Renal cortex interstitium (tissue), 15 donors: ENCODE measurements at places on chromosomes 11 and 22.
A peak's percentile ranks its signal among the peaks of the same experiment; 100 is the strongest.

DNA sequence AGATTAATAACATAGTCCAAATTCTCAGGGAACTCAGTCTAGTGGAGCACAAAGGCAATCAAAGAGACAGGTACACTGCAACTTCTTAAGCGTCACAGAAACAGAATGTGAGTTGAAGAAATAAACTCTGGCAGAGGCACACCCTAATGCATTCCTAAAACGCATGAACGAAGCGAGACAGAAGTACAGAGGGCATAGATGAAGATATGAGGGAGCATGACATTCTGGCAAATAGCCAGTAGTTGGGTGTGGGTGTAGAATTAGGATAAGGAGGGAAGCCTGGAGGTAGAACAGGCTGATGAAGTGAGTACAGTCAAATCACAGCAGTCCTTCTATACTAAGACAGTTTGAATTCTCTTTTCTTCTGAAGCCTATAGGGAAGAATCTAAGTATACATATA, 838.7 kb upstream of the API5 start:
- no peak for DNase-seq

DNA sequence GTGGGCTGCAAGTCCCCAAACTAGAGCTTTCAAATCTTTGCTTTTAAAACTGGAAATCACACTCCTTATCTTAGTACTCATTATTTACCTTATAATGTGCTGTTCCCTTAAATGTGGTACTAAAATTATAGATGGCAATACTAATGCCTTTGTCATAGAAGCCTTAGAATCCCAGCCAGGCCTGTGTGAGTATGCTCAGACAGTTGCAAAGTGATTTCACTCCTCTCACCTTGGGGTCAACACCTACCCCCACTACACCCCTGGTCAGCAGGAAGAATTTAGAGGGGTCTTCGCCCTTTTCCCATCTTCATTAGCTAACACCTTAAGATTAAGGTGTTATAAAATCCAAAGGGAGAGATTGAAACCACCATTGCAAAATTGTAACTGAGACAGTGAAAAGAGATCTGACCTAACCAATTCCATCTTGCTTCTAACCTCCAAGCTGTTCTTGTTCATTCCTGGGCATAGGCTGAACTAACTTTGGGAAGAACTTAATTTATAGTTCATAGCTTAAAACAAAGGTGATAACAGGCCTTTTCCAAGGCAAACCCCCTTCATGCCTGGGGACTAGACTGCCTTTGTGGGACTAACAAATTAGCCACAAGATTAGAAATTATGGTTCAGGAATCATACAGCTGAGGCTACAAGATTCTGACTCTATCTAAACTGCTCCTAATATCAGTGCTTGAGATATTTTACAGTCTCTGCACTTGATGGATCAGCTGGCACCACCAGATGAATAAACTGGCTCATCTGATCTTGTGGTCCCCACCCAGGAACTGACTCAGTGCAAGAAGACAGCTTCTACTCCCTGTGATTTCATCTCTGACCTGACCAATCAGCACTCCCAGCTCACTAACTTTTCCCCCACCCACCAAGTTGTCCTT, 10.4 kb upstream of the MRPL17 start:
- DNase-seq, result no peak

DNA sequence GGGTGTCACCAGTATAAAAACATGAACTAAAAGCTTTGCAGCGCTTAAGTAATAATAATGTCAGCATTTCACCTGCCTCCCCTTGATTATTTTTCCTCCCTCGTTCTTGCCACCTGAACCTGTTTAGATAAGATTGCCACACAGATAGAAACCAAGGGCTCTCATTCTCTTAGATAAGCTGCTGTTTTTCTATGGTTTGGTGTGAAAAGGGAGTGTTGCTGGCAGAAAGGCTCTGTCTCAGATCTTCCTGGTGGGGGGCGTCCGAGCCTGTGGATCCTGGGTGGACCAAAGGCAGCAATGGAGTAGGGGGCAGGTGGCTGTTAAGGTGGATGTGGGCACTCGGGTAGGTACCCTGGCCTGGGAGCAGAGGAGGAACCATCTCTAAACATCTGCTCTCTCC, 147.5 kb downstream of the ST3GAL4 start:
- DNase-seq, result no peak

DNA sequence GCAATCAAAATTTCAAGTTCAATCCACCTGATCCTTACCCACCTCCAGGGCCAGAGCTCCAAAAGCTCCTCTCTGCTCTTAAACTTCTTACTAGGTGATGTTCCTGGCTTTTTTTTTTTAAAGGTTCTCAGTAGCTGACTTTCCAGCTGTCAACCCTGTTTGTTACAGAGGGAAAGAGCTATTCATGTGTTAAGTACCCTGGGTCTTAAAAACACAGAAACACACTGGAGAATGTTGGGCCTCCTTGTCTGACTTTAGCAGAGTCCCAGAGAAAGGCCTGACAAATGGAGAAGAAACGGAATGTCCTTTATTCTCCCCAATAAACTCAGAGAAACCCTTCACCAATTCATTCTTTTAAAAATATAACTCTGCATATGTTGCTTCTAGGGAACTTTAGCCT, 3.2 kb downstream of the LRRC4C start:
- DNase-seq, result no peak

- no peak for DNase-seq
Observed at GRCh38 chr11:37687130-37687529, 1089.1 kb upstream of the RAG2 start.

DNA sequence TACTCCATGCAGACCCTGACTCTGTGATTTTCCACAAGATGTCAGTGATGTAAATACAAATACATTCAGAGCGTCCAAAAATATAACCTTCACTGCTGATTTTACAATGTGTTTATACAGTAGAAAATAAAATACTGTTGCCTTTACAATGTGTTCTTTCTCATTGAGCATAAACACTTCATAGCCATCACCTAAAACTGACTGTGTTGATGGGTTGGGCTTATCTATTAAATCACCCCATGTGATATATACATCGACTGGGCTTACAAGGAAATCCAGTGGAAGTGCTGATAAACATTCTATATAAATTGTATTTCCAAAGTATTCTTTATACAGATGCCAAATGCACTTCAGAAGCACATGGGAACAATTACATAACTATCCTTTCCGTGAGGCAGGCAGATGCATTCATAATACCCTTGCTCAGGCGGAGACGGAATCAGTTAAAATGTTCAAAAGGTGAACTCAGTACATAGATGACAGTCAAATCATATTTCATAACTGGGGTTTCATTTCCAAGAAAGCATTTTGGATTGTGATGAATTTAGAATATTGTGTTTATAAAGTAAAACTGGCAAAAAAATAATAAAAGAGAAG, 27.7 kb downstream of the DDI1 start:
- no peak for DNase-seq

DNA sequence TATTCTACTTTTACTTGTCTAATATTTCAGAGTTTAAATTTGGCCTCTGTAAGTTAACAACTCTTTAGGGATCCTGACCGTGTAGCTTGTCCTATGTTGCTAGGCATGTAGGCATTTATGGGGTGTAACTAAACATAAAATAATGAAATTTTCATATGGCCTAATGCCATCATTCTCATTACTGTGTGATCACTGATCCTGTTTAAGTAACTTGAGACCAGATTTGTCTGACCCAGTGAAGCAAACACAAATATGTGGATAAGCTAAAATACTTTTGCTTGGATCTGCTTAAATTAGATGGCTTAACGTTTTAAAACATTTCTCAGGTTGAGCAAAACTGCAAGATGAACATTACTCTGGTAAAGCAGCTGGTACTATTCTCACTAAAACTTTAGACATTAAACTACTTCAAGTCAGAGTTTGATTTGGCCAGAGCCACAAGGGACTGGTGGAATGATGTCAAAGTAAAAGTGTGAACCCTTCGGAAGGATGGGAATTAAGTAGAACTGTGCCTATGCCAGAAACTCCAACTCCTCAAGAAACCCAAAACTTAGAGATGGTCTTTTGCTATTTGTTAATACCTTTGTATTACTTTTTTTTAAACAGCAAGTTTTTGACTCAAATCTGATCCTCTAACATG, 12.5 kb downstream of the QSER1 start:
- DNase-seq, result no peak

GRCh38 chr22:42720263-42721044, at the start of gene A4GALT:
A4GALT (minus strand) TSS chr22:42720870; CDS start chr22:42693951, 26,919 bp downstream.
- no peak for DNase-seq

- no peak for DNase-seq
Observed at GRCh38 chr11:48077251-48077650, 96.9 kb downstream of the PTPRJ start.

GRCh38 chr11:2443881-2444820, at the start of gene TRPM5:
TRPM5 (minus strand) TSS chr11:2444514; CDS start chr11:2423036, 21,478 bp downstream.
- no peak for DNase-seq

GRCh38 chr11:1988667-1989317, 8.8 kb downstream of the H19 start:
- no peak for DNase-seq

- no peak for DNase-seq
Observed at GRCh38 chr11:69773626-69774353, 1.4 kb downstream of the FGF4 start.

GRCh38 chr22:39684702-39685281, 114.2 kb downstream of the CACNA1I start:
- no peak for DNase-seq

- peak; percentile 51 for DNase-seq
Observed at GRCh38 chr22:37051391-37052385, at the start of gene KCTD17. KCTD17 (plus strand) TSS chr22:37051742; CDS start chr22:37051761, 19 bp downstream.

GRCh38 chr22:43128928-43129424, 14.2 kb downstream of the MCAT start:
- no peak for DNase-seq

DNA sequence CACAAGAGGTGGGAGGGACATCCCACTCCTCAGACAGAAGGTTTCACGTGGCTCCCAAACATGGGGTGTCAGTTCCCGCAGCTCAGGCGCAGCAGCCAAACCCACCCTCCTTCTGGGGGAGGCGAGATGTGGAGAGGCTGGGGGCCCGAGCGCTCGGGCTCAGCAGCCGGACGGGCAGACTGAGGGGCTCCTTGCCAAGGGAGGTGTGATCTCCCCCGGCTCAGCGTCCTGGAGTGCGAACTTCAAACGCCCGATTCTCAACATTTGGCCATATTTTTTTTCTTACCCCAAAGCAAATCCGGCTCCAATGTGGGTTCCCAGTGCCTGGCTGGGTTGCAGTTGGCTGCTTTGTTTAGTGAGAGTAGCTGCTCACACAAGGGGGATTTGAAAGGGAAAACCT, 477.9 kb downstream of the MN1 start:
- DNase-seq, result no peak

DNA sequence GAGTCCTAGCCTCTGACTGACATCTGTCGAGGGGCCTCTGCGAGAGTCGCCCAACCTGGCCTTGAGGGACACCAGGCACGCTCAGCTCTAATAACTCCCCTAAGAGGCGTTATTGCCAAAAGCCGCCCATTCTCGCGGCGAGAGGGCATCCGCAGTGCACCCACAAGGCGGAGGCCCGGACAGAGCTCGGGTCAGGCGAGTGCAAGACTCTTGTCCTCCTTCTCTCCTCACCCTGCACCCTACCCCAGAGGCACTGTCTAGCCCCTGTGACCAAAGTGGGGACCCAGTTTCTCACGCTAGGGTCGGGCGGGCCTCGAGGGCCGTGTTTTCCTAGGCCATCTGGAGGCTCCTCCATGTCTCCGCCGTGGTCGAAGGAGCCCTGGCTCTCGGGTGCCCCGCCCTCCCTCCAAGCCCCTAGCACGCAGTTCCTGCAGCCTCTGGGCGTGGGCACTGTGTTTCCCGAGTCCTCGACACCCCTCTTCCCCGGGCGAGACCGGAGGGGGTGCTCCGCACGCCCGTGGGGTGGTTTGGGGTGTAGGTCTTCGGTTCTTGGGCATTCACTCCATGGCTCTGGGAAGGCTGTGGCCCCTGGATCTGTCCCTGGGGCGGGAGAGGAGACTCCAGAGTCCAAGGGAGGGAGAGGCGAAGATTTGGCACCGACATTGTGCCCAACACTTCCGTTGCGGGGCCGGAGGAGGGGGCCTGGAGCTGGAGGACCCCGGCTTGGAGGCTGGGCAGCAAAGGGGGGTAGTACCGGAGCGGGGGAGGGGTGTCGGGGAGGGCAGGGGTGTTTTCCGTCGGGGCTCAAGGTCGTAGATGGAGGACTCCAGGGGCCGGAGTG, 1.0 kb downstream of the CHRM4 start:
- DNase-seq, result no peak

- no peak for DNase-seq
Observed at GRCh38 chr11:8739309-8739793, 56.8 kb downstream of the RPL27A start.

- DNase-seq, result no peak
Observed at GRCh38 chr22:40920526-40920925, 30.7 kb upstream of the RBX1 start.

DNA sequence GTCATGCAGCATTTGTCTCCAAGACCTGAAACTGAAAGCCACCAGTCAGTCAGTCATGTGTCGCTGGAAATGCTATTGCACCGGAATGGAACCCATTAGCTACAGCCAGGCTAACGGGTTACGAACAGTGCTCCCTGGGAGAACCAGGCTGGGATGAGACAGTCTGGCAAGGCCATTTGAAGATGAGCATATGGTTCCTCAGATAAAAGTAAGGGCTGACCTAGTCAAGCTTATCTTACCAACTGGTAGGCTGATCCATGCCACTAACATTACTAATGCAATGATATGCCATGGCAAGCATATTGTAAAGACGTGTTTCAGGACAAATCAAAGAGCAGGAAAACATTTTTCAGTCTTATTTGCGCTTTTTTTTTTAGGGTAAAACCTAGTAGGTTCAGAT, 28.4 kb downstream of the NAP1L4 start:
- no peak for DNase-seq

- DNase-seq, result peak; percentile 71
Observed at GRCh38 chr22:25235547-25236290, 16.3 kb downstream of the CRYBB2 start.

DNA sequence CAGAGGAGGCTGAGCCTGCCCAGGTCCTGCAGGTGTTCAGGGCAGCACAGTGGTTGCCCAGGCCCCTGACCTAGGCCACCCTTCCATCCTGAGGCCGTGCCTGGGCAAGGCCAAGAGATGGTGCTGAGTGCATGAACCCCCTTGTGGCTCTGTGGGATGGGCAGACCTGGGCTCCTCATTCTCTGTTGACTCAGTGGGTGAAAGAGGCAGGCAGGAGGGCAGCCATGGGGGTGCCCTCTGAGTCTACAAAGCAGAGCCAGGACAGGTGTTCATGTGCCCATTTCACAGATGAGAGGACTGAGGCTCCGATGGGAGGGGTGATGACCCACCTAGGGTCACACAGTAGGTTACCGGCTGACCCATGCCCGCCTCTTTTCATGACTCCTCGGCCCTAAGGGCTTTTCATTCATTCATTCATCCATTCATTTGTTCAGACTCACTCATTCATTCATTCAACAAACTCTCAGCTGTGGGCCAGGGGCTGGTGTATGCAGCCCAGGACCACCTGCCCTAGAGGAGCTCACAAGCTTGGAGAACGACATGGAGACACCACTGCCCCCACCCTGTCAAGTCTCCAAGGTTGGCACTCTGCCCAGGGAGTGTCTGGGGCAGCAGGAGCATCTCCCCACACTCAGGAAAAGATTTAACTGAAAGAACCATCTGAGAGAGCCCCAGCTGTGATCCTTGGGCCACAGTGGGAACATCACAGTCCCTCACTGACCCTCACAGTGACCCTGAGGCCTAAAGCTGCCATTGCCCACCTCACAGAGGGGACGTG, 40.5 kb downstream of the IGLL5 start:
- no peak for DNase-seq
